ENCODE measurements at places on chromosomes 12 and 14. TPM values are rescaled to one million over a fixed set of nuclear protein-coding genes. Genes with fewer than 3 reads are reported as not detected.

- no peaks in the 10 kb centered on the region for H3K36me3 ChIP-seq
- H3K4me3 ChIP-seq, result no peak overlapping the region
- no peak overlapping the region for H3K27ac ChIP-seq
- H3K27me3 ChIP-seq, result no peaks in the 10 kb centered on the region
These were observed 9.2 kb downstream of the HAL start for GRCh38 chr12:95986635-95987570.

DNA sequence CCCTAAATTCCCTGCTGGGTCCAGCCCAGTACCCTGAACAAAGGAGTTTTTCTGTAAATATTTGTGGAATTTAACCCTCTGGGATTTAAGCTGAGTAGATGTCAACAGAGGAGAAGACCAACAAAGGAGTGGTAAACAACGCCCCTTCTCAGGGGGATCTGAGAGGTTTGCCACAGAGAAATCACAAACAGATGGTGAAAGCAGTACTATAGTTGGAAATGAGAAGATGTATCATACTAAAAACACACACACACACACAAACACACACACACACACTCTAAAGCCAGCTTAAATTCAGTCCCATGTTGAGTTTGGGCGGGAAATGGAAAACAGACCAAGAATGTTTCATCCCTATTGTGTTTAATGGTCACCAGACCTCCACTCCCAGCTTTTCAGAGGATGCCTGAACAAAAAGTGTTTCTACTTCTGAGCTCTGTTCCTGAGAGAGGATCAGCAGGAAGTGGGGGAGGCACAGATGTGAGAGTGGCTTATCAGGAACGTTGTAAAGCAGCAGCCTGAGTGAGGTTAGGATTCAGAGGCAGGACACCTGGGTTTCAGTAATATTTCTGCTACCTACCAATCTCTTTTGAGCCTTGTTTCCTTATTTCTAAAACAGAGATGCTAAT is 3.2 kb downstream of the BIN2 start:
- peak overlapping the region; percentile 58 for H3K4me3 ChIP-seq
- DNase-seq, result peak; percentile 16
- no peaks in the 10 kb centered on the region for H3K27me3 ChIP-seq
- H3K4me1 ChIP-seq, result peaks cover 66% of the 10 kb centered on the region

Gene DNAI7
- not detected for polyA plus RNA-seq

DNA sequence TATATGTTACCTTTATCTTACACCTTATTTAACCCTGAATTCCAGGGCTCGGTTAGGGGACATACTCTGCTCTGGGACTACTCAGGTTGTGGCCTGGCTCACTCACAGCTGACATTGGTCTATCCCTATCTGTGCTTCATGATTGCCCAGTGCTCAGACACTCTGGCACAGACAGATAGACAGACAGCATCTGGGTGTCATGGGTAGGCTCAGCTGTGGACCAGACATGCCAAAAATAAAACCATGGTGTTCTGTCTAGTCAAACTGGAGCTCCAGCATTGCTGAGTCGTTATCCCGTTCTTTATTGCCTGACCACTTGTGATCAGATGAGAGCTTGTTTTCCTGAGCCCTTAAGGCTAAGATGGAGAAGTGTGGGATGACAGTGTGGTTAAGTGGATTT is 29.0 kb downstream of the FBXW8 start:
- DNase-seq, result no peak
- H3K36me3 ChIP-seq, result peaks cover 5% of the 10 kb centered on the region
- H3K27me3 ChIP-seq, result no peaks in the 10 kb centered on the region
- no peak overlapping the region for H3K4me3 ChIP-seq

- no peaks in the 10 kb centered on the region for H3K27me3 ChIP-seq
- H3K4me3 ChIP-seq, result no peak overlapping the region
- H3K36me3 ChIP-seq, result no peaks in the 10 kb centered on the region
- DNase-seq, result no peak
- H3K27ac ChIP-seq, result no peak overlapping the region
These were observed 694.5 kb downstream of the TRHDE start for GRCh38 chr12:72966684-72967083.

GRCh38 chr12:108214486-108214885 is 85.4 kb downstream of the WSCD2 start:
- DNase-seq, result no peak
- no peak overlapping the region for H3K4me3 ChIP-seq
- no peaks in the 10 kb centered on the region for H3K4me1 ChIP-seq
- no peak overlapping the region for H3K27ac ChIP-seq

DNA sequence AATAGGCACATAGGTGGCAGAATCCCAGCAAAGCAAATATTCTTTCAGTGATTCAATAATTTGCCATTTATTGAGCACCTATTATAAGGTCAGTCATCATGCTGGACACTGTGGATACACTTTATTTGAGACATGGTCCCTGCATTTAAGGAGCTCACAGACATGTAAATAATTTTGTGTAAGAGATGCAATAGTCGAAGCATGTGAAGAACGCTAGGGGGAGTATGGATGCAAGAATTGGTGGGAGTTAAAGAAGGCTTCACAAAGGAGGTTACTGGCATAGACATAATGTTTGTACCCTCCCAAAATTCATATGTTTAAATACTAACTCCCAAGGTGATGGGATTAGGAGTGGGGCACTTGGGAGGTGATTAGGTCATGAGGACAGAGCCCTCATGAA is 260.6 kb upstream of the GARIN6 start:
- no peak overlapping the region for H3K27ac ChIP-seq
- no peak overlapping the region for H3K4me3 ChIP-seq
- no peaks in the 10 kb centered on the region for H3K4me1 ChIP-seq
- no peaks in the 10 kb centered on the region for H3K27me3 ChIP-seq
- DNase-seq, result no peak

Gene IL26
- 0.28 TPM for polyA plus RNA-seq

Gene WNT1
- 2.3 TPM for polyA plus RNA-seq
